ENCODE measurements at places on chromosomes 1 and 21.

GRCh38 chr1:170836141-170836540, 99.2 kb upstream of the MROH9 start:
- DNase-seq, result no peak

GRCh38 chr1:214943054-214943453, 139.5 kb upstream of the KCNK2 start:
- no peak for DNase-seq

- DNase-seq, result peak; percentile 36
Measured at GRCh38 chr1:10494754-10495474, 20.2 kb downstream of the PEX14 start.

GRCh38 chr1:114023377-114023776, 44.1 kb downstream of the OLFML3 start:
- no peak for DNase-seq

DNA sequence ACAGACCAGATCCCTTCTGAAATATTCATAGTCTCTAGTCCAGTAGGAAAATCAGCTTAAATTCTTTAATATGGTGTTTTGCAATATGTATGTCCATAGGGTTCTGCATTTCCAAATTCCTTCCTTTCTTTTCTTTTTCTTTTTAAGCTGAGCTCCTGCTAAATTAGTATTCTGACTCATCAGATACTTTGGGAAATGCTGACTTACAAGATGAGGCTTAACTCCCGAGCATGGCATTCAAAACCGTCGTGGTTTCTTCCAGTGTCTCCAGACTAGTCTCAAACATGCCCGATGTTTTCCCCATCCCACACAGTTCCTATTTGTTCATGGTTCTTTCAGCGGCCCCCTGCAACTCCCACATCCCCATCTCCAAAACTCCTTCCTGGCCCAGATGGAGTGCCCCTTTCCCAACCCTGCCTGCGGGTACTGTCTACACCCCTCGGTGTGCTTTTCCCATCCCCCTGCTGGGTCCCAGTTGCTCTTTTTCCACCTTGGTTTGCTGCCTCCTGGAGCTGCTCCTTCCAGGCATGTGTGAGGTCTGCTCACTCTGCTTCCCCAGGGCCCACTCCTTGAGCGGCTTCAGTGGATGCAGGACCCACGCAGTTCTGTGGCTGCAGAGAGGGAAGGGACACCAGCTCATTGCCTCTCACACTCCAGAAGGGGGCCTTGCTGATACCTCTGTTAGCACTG, 19.5 kb upstream of the ETV3 start:
- no peak for DNase-seq

DNA sequence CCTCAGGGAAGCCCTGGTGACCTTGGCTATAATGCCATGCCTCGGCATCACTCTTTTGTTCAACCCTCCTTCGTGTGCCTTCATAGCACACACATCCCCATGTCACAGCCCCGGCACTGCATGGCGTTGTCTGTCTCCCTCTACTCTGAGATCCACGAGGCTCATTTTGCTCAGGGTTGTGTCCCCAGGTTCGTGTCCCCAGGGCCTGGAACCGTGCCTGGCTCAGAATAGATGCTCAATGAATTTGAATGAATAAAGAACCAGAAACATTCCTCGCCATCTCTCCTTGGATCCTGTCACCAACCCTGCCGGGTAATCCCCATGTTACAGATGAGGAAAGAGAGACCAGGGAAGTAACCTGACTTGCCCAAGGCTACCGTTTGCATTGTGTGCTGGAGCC, 177.3 kb downstream of the PTPRU start:
- DNase-seq, result no peak

GRCh38 chr1:30418939-30419720, 304.3 kb downstream of the MATN1 start:
- DNase-seq, result no peak

- DNase-seq, result no peak
Measured at GRCh38 chr1:220878191-220879075, 810 bp upstream of the HLX start.

DNA sequence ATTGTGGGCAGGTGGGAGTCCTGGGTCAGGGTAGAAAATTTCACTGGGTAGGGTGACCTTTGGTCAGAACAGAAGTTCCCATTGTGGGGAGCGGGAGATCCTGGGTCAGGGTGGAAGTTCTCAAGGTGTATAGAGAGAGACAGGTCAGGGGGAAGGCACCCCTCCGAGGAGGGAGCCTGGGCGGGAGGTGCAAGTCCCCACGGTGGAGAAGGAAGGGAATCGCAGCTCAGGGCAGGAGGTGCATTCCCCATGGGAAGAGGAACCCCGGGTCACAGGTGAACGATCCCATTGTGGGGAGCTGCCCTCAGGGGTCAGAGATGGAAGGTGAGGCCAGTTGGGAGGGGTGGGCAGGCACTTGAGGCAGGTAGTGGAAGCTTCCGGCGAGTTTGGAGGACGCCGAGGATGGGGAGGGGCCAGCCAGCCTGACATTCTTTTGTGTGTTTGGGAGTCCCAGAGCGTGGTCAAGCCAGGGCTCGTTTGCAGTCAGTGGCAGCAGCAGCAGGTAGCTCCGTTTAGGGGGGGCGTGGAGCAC, 637 bp downstream of the LYPLA2 start:
- no peak for DNase-seq

- DNase-seq, result peak; percentile 80
Measured at GRCh38 chr1:204198348-204199340, 2.4 kb upstream of the KISS1 start.

DNA sequence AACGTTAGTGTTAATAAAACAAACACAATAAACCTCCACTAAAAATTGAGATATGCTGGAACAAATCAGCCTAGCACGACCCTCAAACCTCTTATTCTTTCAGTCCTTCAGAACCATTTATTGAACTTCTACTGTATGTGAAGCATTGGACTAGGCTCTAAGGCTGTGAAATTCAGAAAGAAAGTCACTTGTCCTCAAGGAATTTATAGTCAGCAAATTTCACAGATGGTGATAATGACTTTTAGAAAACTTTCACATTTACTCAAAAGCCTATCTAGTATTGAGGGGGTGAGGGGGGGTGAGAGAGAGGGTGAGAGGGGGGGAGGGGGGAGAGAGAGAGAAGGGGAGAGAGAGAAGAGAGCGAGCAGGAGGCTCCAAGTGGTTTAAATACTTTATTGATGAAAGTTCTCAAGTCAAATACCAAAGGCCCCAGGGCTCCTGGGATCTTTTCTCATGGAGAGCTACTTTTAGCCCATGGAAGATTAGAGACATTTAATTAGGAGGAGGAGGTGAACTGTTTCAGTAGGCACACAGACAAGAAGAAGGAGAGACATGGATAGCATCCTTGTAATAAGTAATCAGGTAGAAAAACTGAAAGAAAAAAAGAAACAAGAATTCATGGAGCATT, 66.3 kb upstream of the SSX2IP start:
- DNase-seq, result no peak

- DNase-seq, result no peak
Measured at GRCh38 chr1:150558303-150558704, 9.1 kb downstream of the ADAMTSL4 start.

Data from SW 1271 (cell line).